ENCODE measurements at places on chromosomes 12 and 14.

DNA sequence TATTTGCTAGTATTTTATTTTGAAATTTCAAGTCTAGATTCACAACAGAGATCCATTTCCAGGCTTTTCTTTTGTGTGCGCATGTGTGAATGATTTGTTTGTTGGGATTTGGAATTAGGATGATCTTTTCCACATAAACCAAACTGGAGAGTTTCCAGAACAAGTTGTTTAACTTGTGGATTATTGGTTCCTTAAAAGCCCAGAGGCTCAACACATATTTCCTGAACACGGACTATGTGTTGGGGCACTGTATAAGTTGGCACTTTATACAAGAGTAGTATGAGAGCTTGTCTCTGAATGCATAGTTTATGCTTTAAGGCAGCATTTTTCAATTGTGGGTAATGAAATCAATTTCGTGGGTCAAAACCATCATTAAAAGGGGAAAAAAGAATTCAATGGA lies 67.3 kb upstream of the FUT8 start:
- DNase-seq = no peak

DNA sequence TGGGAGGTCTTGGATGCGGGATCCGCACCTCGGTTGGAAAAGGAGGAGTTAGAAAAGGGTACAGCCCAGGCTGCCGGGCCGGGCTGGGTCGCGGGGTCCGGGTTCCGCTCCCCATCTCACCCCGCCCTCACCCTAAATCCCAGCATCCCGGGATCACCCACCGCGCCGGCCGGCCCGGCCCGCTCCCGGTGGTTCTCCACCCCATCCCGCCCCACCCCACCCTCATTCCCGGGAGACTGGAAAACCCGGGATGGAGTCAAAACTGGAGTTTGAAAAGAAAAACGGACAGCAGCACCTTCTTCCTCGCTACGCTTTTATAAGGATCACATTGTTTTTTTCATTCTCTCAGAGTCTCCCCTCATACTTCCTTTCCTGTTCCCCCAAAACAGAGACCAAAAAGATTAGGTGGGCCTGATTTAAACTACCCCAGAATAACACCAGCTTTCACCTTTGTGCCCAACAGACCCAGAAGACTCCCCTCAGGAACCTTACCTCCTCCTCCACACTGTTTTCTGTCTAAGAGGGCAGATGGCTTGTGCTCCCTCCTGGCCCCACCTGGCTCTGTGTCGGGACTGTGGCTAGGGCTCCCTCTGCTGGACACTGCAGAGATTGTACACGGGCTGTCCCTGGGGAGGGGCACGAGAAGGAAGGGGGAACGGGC lies 2.8 kb downstream of the GLI1 start:
- peak; percentile 85 for DNase-seq

- DNase-seq = no peak
Observed at GRCh38 chr12:128684352-128684751, 139.4 kb downstream of the SLC15A4 start.

DNA sequence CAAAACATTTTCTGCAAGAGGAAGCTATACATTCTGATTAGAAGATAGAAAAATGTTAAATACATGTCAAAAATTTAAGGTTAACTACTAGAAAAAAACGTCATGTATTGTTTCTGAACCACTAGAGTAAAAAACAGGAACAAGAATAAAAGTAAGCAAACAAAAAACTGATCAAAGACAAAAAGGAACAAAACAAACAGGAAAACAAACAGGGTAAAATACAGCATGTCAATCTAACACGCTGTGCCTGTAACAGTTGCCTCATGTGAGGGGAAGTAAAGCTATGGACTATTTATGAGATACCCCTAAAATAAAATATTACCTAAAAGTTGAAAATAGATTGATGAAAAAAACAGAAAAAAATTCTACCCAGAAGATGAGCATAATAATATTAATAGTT lies 43.9 kb downstream of the EGLN3 start:
- no peak for DNase-seq

DNA sequence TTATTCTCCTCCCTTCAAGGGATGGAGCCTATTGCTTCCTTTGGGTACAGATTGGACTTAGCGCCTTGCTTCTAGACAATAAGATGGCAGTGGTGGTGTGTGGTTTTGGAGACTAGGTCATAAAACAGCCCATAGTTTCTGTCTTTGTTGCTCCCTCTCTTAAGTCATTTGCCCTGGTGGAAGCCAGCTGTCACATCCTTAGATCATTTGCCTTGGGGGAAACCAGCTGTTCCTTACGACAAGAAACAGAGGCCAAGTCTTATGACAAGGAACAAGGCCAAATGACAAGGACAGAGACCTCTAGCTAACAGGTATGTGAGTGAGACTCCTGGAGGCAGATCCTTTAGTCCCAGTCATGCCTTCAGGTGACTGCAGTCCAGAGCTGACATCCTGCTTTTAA lies 9.2 kb upstream of the PALS1 start:
- no peak for DNase-seq

DNA sequence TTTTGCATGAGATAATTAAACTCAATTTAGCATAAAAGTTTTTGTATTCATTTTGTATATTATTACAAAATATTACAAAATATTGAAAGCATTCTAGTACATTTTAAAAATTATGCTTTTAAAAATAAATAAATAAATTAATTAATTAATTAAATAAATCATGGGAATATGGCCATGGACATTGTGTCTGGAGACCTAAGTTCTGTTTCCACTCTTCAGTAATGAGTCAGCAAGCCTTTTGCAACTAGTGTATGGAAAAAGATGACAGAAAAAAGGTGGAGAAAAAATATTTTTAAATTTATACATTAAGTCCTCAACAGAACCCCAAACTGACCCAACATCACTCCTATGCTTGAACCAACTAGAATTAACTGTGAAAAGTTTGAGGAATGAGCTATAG lies 1187.5 kb upstream of the USP15 start:
- no peak for DNase-seq

DNA sequence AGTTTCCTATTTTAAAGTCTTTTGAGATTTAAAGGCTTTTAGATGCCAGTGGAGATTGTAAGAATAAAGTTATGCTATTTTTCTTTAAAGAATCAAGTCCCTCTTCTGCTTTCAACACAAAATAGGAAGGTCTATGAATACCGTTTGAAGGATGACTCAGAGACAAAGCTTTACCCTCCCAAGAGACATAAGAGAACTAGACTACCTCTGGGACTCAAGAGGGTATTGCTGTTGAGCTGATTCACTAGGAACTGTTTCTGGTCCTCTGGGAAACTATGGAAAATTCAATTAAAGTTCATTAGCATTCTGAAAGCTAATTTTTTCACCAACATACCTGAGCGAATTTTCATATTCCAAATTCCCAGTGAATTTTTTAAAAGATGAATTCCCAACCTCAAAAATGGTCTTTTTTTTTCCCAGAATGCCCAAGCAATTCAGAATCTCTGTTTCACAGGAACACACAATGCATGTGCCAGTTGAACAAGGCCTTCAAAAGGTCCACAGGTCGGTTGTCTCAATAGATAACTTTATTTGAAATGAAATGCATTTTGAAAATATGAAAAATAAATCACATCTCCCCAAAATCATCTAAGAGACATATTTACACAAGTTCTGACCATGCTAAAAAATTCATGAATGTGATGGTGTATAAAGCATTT lies 6.5 kb downstream of the PHLDA1 start:
- DNase-seq = no peak

- no peak for DNase-seq
Observed at GRCh38 chr12:117002051-117002817, 91.5 kb downstream of the FBXW8 start.

All from naive thymus-derived CD4-positive, alpha-beta T cell (primary cell).